ENCODE measurements at places on chromosomes 3 and 15.

DNA sequence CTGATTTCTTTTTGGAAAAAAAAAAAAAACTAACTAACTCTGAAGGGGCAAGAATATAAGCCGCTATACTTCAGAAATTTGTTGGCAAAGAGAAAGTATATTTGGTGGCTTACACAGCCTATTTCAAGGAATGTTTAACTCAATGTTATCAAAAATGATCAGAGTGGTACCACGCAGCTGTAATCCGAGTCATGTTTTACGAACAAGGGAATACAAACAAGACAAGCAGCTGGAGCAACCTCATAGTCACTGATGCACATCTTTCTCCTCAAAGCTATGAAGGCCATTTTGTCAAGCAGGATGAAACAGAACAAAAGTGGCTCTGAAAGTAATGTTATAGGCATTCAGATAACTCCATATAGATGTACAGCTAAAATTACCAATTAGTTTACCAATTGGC is 81.2 kb downstream of the SCAPER start:
- no peak for DNase-seq

DNA sequence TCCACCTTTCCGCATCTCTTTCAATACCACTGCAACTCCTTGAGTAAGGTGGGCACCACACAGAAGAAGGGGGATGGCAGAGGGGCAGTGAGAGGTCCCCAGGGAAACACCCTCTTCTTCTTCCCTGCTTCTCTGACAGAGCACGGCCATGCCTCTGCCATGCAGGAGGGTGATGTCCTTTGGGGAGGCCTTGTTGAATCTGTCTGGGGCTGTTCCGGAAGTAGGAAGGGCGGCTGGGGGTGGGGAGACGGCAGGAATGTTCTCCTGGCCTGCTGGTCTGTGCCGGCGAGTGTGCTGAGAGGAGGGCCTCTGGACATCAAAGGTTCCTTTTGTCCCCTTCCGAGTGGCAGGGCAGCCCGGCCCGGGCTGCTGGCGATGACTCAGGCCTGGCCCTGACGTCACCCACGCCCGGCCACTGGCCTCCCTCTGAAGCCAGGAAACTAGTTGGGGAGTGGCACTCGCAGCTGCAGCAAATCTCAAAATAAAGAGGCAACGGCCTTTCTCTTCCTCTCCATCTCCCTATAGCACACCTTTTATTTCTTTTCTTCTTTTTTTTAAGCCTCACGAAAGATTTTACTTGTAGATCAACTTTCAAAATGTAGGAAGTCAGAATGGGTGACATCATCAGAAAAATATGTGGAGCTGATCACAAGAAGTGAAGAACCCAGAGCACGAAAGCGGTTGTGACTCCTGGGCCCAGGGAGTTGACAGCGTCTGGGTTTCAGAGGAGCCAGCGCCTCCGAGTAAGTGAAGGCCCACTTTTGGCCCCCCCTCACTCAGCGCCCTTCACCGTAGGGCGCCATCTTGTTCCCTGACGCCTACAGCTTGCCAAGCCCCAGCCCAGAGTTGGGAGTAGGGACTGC is at the start of gene ZBTB38:
ZBTB38 (plus strand) TSS at position 443 of the 863 bp plus-strand sequence. CDS start 73,885 bp downstream, outside the sequence.
- peak; percentile 92 for DNase-seq

DNA sequence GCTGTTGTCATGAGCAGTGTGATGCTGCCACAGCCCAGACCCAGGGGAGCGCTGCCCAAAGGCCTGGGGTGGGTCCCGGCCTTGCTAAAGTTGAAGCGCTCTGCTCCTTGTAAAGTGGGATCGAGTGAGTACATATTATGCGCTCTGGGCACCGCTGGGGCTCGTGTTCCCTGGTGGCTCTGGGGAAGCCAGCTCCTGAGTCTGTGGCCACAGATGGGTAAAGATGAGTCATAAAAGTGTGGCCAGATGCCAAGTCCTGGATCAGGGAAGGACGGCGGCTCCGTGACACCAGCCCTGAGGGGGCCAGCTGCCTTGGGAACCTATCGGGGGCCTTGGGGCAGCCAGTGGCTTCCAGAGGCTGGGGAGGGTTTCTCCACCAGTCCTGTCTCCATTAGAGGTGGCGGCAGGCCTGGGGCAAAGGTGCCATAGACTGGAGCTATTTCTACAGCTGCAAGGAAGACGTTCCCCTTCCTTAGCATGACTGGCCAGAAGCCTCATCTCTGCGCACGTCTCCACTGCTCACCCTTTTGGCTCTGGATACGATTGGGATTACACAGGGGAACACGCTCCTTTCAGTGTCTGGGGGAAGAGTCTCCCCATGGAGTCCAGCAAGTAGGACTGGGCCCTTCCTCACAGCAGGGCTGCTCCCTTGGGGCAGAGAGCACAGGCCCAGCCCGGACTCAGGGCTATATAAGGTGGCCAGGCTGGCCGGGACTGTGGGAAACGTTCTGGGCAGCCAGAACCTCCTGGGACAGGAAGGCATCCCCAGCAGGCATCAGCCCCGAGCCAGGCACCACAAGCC is 1.2 kb upstream of the ITIH4 start:
- no peak for DNase-seq

- DNase-seq = no peak
Measured at GRCh38 chr3:141216975-141217374, 14.7 kb upstream of the PXYLP1 start.

DNA sequence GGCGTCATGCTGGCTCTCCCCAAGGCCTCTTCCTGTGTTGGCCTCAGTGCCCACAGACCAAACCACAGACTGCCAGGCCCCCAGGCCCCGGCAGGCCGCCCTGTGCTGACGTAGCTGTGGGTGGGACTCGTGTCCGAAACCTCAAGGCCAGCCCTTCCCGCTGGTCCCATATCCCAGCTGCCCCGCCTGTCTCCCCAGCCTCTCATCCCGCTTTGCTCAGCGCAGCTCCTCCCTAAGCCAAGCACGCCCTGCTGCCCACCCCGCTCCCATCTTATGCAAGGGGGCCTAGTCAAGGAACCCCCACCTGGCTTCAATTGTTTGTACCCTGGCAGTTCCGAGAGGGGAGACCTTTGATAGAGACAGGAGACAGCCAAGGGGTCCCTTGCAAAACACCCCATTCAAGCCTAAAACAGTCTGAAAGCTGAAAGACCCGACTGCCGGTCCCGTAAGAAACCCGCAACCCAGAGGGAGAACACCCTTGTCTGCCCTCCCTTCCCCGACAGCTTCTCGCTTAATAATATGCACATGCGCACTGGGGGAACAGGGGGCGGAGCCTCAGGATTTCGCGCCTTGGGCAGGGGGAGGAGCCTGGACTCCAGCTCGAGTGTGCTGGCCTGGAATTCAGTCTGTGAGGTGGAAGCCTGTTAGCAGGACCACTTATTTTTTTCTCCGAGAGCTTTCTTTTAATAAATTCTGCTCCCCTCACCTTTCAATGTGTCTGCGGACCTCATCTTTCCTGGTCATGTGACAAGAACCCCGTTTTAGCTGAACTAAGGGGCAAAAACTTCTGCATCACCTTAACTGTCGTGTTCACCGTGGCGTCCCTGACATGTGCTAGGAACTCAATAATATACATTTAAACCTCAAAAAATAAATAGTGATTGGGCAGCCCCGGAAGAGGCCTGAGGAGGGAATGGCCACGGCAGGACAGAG is 17.2 kb downstream of the TNFAIP8L3 start:
- peak; percentile 70 for DNase-seq

DNA sequence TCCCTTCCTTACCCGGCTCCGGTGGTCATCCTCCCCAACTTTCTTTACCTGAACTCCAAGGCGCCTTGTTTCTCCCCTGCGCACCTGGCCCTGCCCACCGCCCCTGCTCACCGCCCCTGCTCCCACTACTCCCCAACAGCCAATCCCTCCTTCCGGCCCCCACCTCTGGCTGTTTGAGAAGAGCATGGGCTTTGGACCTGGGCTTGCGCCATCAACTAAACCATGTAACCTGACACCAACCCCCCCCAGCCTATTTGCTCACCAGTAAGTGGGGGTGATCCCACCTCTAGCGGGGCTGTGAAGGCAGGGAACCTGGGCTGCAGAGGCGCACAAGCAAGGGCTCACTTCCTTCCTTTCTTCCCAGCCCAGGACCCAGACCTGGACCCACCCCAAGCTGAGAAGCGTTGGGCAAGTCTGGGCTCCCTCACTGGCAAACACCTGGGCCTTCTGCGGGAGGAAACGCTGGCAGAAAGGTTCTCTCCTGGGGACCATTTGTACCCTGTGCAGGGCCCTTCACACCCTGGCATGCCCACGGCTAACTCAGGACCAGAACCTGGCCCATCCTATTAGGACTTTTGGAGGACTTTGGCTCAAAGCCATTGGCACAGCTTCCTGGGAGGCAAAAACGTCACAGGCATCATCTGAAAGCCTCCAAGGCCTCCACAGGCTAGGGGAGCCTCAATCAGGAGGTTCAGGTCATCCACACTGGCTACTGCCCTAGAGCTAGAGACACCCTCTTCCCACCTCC is at the start of gene PLXNB1:
PLXNB1 (minus strand) TSS at position 127 of the 748 bp plus-strand sequence. CDS start 5,475 bp downstream, outside the sequence.
- DNase-seq = no peak
